ENCODE measurements at places on chromosomes 5 and 9.

DNA sequence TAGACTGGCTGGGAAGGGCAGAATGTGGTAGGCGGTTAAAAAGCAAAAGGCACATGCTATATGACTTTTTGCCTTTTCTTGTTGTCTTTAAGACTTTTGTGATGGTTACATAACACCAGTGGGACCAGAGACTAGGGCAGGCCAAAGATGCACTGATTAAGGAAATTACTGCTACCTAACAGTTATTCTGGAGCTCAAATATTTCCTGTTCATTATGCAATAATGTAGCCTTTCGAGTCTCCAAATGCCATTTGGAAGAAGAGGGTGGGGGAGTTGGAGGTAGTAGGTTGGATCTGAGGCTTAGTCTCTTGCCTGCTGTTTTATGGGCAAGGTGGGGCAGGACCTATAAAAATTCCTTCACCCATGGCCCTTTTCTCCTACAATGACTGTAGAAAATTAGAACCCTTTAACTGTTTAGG lies 51.7 kb downstream of the SH3GL2 start:
- DNase-seq = no peak

- DNase-seq = no peak
Observed at GRCh38 chr5:153661897-153662296, 171.4 kb downstream of the GRIA1 start.

DNA sequence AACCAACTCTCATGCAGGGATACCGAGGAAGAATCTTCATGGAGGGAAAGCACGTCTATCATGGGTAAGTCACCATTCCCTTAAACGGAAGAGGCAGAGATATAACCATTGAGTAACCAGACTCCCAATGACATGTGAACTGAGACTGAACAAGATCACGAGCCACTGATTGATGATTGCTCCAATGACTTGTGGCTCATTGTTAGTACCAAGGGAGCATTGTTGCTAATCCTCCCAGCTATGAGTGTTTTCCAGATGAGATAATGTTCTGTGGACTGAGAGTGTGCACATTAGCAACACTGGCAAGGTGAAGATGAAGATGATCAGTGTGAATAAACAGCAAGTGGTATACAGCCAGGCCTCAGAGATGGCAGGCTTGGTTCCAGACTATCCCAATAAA lies 219.2 kb upstream of the MAP3K1 start:
- no peak for DNase-seq

GRCh38 chr9:3285365-3286161 lies 240.2 kb downstream of the RFX3 start:
- DNase-seq = no peak

GRCh38 chr9:676780-677438 lies 164.6 kb upstream of the DMRT1 start:
- DNase-seq = no peak

- no peak for DNase-seq
Observed at GRCh38 chr5:41670854-41671479, 160.6 kb upstream of the PLCXD3 start.

- DNase-seq = no peak
Observed at GRCh38 chr9:77562019-77562748, 85.9 kb downstream of the GNA14 start.

DNA sequence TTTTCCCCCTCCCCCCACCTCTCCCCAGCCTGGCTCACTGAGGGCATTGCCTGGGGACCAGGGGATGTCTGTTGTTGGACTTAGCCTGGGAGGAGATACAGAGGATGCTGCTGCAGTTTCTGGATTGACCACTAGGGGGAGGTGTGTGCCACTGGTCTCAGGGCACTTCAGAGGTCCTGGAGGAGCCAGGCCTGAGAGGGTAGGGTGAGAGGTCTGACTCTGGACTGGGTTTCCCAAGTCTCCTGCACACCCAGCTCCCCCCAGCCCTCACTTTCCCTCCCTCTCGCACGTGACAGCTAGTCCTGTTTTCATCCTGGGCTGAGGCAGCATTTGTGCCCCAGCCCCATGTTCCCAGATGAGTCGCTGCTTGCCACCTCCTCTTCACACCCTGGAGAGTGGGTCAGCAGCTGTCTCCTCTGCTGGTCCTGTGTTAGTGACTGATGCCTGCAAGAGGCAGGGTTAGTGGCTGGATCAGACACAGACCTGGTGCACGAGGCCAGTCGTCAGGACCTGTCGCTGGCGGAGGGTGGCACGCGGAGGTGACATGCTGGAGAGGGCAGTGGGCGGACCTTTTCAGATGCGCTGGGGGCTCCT lies 4.4 kb downstream of the IL3 start:
- no peak for DNase-seq

GRCh38 chr5:170327168-170327567 lies 29.6 kb upstream of the LCP2 start:
- DNase-seq = no peak

DNA sequence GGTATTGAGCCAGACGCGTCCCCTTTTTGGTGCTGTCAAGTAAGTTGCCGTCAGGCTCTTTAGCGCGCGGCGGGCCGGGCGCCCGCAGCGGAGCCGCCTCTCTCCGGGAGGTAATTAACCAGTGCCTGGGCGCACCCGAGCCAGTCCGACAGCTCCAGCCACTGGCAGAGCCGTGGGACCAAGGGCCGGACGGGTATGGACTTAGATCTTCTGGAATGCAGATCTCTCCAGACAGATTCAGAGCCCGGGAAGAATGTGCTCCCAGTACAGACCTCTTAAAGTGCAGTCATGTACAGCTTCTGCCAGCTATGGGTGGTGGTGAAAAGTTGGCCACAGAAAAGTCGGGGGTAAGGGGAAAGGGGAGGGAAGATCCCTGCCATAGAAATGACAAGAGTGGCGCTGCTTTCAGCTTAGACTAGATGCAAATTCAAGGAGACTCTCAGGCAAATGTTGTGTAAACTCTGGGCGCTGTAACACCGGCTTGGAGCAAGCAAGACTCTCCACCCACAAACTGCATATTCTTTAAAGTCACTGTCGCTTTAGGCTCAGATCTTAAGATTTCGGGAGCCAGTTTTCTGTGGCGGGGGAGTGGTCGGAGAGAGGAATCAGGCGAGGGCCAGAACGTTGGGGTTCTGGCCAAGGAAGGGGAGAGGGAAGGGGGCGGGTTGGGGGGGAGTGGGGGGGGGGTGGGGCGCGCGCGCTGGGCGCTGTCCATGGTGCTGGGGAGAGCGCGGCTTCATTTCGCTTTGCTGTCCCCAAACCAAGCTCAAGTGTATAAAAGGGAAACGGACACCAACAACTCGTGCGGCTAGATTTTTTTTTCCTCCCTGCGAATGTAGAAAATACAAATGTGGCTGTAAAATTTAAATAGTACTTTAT lies 29.2 kb downstream of the NR2F1 start:
- DNase-seq = no peak

DNA sequence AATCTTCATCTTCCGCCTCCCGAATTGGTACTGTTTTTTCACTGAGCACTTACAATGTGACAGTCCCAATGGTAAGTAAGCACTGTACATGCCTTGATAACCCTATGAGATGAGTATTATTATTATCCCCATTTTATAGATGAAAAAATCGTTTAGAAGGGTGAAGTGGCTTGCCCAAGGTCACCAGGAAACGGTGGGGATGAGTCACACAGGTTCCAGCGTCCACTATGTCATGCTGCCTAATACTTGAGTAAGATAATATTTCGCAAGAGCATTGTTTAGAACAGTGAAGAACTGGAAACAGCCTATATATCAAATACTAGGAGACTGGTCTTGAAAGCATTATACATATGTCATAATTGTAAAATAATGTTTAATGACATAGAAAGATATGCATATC lies 12.9 kb downstream of the HAND1 start:
- no peak for DNase-seq

DNA sequence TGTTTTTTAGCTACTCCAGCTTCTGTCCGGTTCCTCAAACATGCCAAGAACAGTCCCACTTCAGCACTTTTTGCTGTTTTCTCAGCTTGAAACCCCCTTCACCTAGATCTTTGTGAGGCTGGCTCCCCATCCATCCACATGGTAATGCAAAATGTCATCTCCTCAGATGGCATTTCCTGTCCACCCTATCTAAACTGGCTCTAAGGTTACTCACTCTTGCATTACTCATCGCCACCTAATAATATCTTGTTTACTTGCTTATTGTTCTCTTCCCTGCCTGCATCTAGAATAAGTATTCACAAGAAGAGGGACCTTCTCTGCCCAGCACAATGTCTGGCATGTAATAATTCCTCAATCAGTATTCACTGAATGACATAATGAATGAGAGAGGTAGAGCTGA lies 220.1 kb downstream of the FAM114A2 start:
- no peak for DNase-seq

- DNase-seq = no peak
Observed at GRCh38 chr5:90055831-90056328, 353.7 kb downstream of the CETN3 start.

DNA sequence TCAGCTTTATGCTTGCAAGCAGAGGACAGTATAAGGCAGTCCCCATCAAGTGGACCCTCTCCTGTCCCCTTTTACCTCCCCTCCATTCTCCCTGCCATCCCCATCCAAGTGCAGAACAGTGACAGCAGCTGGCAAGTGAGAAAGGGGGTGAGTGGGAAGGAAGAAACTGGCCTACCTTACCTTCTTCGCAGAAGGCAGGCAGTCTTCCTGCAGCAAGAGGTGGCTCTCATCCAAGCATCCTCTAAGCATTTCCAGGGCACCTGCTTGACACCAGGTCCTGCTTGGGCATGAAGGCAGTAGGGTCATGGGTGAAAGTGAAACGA lies 77.3 kb upstream of the SH3PXD2B start:
- no peak for DNase-seq

- DNase-seq = no peak
Observed at GRCh38 chr9:78215706-78216105, 20.2 kb upstream of the CEP78 start.

DNA sequence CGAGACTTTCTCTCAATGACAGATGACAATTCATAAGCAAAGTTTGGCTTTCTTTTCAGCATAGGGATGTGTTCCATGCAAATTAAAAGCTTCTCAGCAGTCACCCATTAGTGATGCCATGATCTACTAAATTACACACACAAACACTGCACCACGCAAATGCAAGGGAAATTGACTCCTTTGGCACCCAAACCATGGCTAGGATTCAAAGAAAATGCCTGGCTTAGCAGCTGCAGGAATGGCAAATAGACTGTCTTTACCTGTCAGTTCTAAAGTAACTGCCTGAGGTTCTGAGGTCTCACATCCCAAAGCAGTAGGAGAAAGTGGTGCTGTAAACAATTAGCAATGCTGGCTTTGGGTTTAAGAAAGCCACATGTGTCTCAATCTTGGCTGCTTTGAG lies 108.6 kb upstream of the ATP10B start:
- no peak for DNase-seq

- DNase-seq = no peak
Observed at GRCh38 chr9:69549310-69550202, 122.6 kb downstream of the APBA1 start.

- DNase-seq = no peak
Observed at GRCh38 chr5:17064241-17064640, 128.2 kb upstream of the MYO10 start.

GRCh38 chr9:108663422-108663821 lies 192.4 kb downstream of the ACTL7B start:
- DNase-seq = no peak

GRCh38 chr9:121292051-121292450 lies 24.1 kb downstream of the GSN start:
- no peak for DNase-seq

GRCh38 chr5:132466433-132467286 lies 23.9 kb downstream of the IRF1 start:
- no peak for DNase-seq

DNA sequence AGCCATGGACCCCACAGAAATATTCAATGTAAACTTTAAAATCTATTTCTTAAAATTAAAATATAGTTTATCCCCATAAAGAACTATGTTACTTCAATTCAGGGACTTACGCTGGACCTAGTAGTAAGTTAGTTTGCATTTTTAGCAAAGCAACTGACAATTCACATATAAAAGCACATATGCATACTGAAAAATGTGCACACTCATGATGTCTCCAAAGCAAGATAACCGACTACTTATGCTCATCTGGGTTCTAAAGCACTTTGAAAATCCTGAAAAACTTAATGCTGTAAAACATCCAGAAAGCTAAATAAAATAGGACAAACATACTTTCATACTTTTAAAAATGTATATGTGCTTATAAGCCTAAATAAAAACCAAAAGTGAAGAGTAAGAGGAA lies 264.4 kb upstream of the GAS1 start:
- no peak for DNase-seq

DNA sequence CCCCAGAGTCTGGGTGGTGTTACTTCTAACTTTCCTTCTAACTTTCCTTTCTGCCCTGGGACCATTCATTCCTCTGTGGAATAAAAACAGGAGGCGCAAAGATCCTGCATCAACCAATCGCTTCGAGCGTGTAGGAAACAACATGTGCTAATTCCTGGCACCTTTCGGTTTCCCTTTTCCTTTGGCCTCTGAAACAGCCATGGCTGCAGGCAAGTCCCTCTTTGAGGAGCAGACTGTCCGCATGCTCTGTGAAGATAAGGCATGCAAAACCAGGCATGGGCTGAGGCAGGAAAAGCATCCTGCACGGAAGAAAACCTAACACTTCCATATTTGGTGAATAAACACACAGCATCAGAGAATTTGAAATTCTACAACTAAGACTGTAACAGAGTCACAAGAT lies 128.3 kb downstream of the HSD17B3 start:
- no peak for DNase-seq

DNA sequence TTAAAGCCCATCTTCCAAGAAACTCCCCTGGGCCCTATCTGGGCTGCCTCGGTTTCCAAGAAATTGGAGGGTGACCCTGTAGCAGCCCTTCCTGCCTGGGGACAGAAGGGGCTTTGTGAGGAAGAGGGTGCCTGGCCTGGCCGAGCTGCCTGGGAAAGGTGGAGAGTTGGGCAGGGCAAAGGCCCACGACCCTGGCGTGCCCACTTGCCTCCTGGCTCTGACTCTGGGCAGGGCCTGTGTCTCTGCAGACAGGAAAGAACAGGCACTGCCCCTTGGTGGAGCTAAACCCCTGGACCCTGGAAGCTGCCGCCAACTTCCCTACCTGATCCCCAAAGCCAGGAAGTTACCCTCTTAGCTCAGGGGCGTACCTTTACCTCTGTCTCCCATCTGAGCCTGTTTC lies 149.3 kb downstream of the RGS3 start:
- no peak for DNase-seq

GRCh38 chr5:54469622-54470021 lies 14.1 kb downstream of the HSPB3 start:
- DNase-seq = no peak

GRCh38 chr9:132547976-132548730 lies 34.3 kb upstream of the BARHL1 start:
- no peak for DNase-seq

- DNase-seq = no peak
Observed at GRCh38 chr5:11064763-11065450, 303.9 kb upstream of the DAP start.

DNA sequence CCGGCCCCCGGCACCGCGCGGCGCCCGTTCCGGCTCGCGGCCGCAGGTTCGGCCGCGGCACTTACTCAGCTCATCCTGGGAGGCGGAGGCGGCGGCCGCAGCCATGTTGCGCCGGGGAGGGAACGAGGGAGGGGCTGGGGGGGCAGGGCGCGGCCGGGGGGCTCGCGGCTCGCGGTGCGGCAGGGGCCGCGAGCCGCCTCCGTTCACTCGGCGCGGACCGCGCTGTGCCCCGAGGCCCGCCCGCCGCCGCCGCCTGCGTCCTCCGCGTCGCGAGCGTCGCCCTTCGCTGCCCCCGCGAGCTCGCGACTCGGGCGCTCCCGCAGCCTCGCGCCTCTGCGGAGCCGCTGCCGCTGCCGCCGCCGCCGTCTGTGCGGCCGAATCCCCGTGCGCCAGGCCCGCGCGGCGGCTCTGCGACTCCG lies 735 bp downstream of the ECPAS start:
- no peak for DNase-seq

Measured in thoracic aorta (tissue), 2 donors.